Uterus (tissue), 4 donors: ENCODE measurements at places on chromosomes 7 and 10. TPM values are rescaled to one million over a fixed set of nuclear protein-coding genes. Genes with fewer than 3 reads are reported as not detected.

Gene MRLN
- total RNA-seq, result not detected

Gene EGR2
- 3.4 TPM for total RNA-seq

DNA sequence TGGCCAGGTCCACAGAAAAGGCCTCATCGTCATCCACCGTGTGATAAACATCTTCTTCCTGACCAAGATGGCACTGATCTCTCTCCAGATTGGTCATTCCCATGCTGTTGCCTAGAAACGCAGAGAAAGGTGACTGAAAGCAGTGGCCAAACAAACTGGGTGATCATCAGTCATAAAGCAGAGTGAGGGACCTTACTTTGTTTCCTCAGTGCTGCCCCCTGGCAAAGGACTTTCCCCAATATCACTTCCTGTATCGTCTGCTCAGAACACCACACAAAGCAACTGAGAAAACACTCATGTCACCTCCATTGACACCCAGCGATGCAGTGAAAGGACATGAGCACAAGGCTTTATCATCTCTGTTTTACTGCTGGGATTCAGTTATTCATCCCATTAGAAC is 40.0 kb upstream of the TM9SF3 start:
- H3K27ac ChIP-seq, result no peak overlapping the region
- H3K4me3 ChIP-seq, result no peak overlapping the region
- no peaks in the 10 kb centered on the region for H3K27me3 ChIP-seq
- H3K4me1 ChIP-seq, result no peaks in the 10 kb centered on the region
- no peak for DNase-seq

DNA sequence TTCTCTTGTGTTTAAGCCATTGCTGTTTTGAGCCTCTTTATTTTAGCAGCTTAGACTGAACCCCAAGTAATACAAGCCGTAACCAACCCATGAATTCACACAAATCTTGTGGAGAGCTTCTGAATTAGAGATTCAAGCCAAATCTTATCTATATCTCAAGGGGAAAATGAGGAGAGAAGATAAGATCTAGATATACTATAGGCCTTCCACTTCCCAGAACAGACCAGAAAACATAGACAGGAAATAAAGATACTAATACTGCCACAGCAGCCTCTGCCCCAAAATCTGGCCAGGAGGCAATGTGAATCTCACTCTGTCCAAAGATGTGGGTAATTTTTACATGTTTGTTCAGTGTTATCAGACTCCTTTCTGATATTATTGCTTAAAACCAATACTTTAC is 307.2 kb downstream of the PTEN start:
- DNase-seq, result no peak
- H3K4me1 ChIP-seq, result no peaks in the 10 kb centered on the region
- no peaks in the 10 kb centered on the region for H3K27me3 ChIP-seq
- no peak overlapping the region for H3K27ac ChIP-seq

DNA sequence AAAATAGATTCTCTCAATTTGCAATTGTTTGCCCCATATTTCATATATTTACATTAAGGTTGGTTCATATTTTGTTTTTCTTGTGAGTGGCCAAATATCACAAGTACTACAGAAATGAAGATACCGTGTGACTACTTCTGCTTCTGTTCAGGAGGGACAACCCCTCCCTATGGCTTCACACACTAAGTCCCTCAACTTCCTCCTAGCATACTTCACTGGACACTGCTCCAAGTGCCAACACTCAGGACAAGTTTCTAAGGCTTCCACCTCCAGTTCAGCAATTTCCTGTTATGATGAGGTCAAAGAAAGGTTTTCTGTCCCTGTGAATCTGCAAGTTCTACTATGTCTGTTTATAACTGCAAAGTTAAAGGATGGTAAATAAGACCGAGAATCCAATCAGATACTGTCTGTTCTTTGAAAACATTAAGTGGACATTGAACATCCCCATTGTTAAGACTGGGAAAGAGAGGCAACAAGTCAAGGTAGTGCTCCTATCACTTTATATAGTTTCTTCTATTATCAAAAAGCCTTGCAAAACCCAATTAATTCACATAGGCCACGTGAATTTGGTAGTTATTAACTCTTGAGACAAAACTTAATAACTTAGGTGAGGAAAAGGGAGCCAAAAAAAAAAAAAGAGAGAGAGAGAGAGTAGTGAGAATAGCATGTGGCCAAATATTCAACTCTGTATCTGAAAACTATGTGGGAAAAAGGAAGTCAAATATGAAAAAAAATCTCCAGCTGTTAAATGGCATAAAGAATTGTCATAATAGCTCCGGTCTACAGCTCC is 81.3 kb upstream of the DKK1 start:
- no peak overlapping the region for H3K27ac ChIP-seq
- no peak overlapping the region for H3K4me3 ChIP-seq
- no peak for DNase-seq
- no peaks in the 10 kb centered on the region for H3K36me3 ChIP-seq
